Left colon (tissue), 2 donors: ENCODE measurements at places on chromosomes 12 and 14. TPM values are rescaled to one million over a fixed set of nuclear protein-coding genes. Genes with fewer than 3 reads are reported as not detected.

Gene RFX4
- not detected for total RNA-seq

- no peak for DNase-seq
These were observed 23.8 kb downstream of the OAS2 start for GRCh38 chr12:113002155-113002554.

GRCh38 chr12:58934528-58934927 lies 14.2 kb upstream of the LRIG3 start:
- DNase-seq = no peak

GRCh38 chr14:100069161-100069800 lies 4.1 kb downstream of the EVL start:
- no peak for DNase-seq

Gene TAS2R20
- 1.7 TPM for total RNA-seq

DNA sequence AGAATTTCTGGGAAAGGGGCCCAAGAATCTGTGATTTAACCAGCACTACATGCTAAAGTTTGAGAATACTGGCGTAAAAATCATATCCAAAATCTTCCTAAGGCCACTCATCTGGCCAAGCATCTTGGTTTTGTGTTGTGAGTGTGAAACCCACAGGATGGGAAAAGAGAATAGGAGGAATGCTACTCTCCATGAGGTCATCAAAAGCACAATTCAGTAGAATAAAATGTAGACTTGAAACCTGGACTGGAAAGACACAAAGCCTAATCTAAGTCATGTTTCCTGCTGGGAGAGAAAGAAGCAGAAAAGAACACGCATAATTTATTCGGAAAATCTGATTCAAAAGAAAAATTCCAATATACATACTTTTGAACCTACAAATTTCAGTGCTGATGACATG lies 42.3 kb downstream of the NR1H4 start:
- DNase-seq = no peak

GRCh38 chr12:54017027-54017788 lies 8.4 kb downstream of the HOXC8 start:
- DNase-seq = no peak

GRCh38 chr12:1838205-1838993 lies 18.0 kb downstream of the LRTM2 start:
- DNase-seq = no peak

DNA sequence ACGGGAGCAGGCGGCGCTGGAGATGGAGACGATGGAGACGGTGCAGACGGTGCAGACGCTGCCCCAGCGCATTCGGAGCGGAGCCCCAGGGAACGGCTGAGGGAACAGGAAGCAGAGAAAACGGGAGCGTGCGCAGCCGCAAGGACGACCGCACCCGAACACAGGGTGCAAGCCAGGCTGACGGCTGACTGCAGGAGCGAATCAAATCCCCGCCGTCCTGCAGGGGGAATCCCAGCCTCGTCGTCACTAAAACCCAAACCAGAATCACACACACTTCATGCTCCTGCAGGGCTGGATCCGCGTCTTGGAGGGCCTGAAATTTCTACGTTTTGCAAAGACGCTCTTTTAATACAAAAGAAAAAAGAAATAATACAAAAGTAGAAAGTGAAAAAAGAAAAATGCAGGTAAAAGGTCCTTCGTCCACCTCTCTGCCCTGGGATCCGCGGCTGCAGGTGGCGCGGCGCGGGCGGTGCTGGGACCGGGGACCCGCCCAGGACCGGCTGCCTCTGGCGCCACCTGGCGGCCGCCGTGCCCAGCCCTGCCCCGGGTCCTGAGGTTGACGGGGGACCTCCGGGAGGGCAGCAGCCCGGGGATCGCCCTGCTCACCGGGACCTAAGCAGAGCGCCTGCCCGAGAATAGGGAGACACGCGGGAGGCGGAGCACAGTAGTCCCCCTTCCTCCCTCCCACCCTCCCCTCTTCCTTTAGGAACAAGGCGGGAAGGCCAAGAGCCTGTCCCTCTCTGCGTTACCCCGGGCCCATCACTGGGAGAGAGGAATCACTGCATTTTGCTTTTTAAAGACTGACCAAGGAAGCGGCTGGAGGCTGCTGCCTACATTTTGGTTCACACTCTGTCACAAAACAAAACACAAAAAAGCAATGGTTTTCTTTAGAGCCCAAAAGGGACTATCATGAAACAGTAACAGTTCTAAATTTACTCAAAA lies 20.1 kb downstream of the STX2 start:
- DNase-seq = peak; percentile 69

DNA sequence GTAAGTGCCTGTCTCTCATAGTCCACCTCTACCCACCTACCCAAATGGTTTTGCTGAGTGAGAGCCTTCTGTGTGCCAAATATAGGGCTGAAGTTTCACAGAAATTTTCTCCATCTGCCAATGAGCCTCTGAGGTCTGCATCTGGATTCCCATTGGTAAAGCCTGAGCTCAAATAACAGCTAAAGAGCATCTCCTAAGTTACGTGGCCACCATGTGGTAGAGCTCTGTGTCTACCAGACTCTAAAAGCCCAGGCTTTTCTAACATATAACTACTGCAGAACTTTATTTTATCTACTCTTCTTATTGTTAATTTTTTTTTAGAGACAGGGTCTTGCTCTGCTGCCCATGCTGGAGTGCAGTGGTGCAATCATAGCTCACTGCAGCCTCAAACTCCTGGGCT lies 16.0 kb downstream of the AMDHD1 start:
- DNase-seq = no peak

DNA sequence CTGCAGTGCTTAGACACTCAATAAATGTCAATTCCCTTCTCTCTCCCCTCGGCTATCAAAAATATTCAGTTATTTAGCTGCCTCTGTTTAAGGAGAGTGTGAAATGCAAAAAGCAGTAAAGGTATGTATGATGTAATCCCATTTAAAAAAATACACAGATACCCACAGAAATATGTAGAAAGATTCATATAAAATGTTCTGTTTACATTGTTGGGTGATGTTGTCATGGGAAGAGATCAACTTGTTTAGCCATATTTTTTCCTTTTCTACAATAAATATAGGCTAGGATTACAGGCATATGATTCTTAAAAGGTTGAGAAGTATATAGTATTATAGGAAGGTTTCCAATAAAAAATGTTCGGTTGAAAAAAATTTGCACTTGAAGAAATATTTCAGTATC lies 7.8 kb downstream of the PPP2R3C start:
- DNase-seq = no peak

DNA sequence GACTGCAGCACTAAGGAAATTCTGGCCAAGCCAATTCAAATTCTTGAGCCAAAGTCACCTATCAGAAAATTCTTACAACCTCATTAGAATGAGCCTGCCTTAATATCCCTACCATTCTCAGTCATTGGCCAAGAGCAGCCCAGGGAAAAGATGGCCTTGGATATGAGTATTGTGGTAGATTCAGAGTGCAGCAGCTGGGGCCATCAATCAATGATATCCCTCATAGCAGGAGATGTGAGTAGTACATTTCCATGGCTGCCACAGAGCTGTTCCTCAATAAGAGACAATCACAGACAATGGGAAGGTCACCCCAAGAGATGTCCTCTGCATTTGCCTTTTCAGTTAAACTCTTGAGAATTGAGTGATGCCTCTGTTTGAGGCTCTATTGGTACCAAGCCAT lies 161.6 kb downstream of the DYRK2 start:
- DNase-seq = no peak
